Activated naive CD8-positive, alpha-beta T cell treated with anti-CD3 and anti-CD28 coated beads for 36 hours (primary cell): ENCODE measurements at places on chromosomes 12 and 14.

DNA sequence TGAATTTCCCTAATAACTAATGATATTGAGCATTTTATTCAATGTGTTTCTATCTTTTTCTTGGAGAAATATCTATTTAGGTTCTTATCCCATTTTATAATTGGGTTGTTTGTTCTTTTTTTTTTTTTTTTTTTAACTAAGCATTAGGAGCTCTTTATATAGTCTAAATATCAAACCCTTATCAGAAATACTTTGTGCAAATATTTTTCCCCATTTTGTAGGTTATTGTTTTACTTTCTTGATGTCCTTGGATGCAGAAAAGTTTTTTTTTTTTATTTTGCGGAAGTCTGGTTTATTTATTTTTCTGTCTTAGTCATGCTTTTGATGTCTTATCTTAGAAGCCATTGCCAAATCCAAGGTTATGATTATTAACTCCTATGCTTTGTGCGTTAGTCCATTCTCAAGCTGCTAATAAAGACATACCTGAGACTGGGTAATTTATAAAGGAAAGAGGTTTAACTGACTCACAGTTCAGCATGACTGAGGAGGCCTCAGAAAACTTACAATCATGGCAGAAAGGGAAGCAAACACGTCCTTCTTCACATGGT, 434.3 kb upstream of the TBX3 start:
- DNase-seq = no peak

DNA sequence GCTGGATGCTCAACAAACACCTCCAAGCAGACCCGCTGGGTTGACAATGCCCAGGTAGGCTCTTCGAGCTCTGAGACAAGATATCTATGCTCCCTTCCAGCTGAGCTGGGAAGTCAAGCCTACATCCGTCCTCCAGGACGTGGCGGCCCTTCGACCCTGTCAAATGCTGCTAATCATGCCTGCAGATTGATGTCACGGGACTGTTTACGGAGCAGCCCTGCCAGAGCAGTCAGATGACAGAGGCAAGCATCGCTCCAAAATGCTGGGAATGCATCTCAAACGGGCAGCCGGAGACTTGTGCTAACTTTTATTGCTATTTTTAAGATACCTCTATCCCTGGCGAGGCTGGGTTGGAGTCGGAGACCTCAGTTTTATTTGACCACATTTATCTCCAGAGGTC, 139.2 kb downstream of the NTF3 start:
- DNase-seq = no peak

GRCh38 chr12:13205809-13206559, 9.5 kb downstream of the EMP1 start:
- DNase-seq = peak; percentile 33

DNA sequence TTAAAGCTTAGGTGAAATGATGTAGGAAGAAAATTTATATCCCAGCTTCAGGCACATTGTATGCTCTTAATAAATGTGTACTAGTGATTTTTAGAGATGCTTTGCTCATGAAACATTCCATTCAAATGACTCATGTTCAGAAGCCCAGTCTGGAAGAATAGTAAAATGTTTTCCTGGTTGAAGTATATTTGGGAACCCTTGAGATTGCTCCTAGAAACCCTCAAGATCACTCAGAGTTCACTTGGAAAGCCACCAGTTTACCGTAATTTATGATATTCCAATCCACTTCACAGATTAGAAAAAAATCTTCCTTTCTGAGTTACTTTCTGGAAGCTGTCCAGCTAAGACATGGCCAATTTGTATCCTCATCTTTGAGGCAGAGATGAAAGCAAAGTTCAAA, 186.4 kb downstream of the SYT10 start:
- DNase-seq = no peak

- DNase-seq = peak; percentile 72
These were observed 135.3 kb downstream of the PRKCH start for GRCh38 chr14:61456720-61457119.

DNA sequence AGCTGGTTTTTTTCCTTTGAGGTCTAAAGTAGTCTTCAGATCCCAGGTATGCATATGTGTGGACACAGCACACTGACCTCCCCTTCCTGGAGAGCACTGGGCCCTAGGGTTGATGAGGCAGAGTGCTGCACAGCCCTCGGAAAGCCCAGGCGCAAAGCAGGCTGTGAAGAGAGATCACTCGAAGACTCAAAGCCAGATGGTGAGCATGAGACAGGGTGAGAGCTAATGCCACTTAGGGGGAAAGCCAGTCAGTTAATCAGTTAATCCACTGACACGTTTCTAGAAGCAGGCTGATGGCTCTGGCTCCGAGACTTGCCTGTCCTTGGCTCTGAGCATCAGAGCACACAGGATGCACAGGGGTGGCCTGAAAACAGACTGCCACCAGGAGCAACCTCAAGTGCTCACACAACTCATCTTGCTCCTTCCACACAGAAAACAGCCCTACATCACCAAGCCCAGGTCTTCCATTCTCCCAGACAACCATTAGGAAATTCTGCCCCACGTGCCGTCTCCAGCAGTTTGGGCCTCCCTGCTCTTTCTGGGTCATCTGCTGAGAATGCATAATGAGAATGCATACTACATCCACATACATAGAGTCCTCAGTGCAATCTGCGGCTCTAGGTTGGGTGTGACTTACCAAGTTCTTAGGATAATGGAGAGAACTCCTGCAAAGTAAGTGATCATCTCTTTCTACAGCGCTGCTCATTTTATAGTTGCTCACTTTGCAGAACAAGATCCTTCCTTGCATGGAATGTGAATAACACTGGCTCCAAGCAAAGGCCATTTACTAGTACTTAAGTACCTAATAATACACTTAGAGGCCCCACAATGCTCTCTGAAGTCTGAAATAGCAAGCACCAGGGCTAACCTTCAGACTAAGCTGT, 12.0 kb downstream of the AQP6 start:
- no peak for DNase-seq

GRCh38 chr12:54213079-54213478, 24.3 kb upstream of the SMUG1 start:
- no peak for DNase-seq
